ENCODE measurements at places on chromosomes 2 and 18.

DNA sequence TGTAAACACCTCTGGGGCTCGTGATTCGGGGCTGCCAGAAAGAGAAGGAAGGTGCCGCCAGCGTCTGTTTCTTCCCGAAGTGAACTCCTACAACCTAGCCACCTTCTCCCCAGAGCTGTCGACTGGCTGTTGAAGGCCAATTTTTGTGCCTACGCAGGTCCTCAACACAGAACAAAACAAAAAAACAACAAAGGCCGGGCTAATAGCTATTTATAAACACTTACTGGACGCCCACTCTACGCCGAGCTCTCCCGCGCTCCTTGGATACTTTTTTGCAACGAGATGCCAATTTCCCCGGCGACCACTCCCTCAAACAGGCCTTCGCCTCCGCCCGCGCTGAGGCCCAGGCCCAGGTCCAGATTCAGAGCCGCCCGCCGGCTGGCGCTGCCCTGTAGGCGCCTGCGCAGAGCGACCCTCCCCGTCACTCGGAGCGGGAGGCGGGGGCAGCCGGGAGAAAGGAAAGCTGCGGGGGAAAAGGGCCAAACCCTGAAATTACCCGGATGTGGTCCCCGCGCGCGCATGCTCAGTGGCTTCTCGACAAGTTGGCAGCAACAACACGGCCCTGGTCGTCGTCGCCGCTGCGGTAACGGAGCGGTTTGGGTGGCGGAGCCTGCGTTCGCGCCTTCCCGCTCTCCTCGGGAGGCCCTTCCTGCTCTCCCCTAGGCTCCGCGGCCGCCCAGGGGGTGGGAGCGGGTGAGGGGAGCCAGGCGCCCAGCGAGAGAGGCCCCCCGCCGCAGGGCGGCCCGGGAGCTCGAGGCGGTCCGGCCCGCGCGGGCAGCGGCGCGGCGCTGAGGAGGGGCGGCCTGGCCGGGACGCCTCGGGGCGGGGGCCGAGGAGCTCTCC is at the start of gene SMAD4:
Gene SMAD4, plus strand, starts transcription at position 520 of the 843 bp plus-strand sequence. CDS start 16,834 bp downstream, outside the sequence.
- DNase-seq, result peak; percentile 63

DNA sequence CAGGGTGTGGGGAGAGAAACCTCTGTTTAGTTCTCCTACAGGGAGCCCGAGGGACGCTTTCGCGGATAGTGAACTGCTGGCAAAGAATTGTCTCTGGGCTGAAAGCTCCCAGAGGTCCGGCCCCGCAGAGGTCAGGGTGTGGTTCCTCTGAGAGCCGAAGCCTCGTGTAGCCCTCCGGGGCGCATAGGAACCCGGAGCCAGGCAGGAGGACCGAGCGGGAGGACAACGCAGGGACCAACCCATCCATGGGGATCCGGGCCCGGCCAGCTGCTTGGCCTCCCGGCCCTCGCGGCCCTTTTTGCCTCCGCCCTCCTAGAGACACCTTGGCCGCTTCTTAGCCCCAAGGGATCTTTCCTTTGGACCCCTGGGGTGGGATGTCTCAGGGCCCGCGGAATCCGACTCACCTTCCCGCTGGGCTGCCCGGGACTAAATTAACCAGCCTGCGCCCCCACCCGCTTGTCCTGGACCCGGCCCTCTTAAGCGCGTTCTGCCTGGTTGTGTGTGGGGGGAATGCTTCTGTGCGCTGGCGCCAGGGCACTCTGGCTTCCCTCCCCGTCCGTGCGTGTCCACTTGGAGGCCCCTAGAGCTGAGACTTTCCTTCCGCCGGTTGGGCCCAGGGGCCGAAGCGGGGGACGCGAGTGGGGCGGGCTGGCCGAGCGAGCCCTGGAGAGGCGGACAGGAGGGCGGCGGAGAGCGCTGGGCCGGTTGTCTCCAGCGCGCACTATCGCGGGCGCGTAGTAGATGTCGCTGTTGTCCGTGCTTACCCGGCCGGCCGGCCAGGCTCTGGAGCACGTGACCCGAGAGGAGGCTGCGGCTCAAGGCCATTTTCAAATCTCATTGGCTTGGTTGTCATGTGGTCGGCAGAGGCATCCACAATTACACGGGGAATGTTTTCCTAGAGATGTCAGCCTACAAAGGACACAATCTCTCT is at the start of gene HOXD10:
Gene HOXD10, plus strand, starts transcription at position 896 of the 931 bp plus-strand sequence. CDS start 56 bp downstream, outside the sequence.
- no peak for DNase-seq

GRCh38 chr18:12361770-12362378 is 15.2 kb downstream of the AFG3L2 start:
- DNase-seq, result no peak

DNA sequence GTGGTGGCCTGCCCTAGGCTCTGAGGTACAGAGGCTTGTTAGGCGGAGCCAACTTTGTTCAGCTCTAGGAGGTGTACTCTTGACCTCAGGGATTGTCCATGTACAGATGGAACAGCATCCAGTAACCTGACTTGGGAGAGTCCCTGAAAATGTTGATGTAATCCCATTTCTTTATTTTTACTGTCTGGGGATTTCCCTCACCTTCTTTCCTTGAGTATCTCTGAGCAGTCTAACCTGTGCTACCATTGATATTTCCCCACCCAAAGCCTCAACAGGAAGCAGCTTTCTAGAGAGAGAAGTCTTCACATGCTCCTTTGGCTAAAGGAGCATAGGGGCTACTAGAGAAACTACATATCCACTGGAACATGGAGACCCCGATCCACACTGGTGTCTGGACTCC is 10.4 kb downstream of the IL36A start:
- DNase-seq, result no peak

- no peak for DNase-seq
Measured at GRCh38 chr2:133561045-133561852, 7.0 kb downstream of the NCKAP5 start.

DNA sequence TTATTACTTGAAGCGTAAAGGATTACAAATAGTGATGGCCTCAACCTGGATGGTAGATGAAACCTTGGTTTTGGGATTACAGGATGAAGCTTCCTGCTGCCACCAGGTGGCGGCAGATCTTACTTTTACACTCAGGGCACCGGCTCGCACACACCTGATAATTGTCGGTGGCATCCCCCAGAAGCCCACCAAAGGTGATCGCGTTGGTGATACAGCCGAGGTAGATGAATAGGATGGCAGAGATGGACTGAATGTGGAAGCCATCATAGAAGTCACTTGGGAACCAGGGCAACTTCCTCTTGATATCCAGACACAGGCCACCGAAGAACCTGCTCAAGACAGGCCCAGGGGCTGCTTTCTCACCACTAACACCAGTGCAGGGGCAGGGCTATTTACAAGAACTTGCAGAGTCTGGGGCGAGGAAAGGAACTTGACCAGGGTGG is 51.8 kb downstream of the MTHFD2 start:
- DNase-seq, result no peak

DNA sequence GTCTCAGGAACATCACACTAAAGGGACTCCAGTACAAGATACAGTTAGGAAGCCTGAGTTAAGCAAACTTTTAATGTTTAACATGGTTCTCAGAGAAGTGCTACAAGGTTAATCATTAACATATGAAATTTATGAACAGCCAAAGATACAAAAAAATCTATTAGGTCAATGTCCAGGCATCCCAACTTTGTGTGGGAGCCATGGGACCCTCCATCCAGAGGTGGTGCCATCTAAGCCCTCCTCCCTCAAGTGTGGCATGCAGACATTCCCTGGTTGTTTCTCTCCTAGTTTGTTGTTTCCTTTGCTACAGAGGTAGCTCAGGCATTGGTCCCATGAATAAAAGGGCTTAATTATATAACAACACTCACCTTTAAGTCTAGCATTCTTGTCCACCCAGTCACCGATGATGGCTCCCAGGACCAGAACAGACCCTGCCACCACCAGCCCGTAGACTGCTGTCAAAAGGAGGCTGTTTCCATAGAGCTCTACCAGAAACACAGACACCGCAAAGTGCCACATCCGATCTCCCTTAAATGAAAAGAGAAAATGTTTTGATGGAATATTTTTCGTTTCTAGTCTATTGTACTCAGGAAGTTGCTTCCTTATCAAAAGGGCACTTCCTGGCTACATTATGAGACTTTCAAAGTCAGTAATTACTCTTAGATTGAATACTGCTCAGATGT is 5.7 kb downstream of the SLC40A1 start:
- DNase-seq, result no peak

- no peak for DNase-seq
Measured at GRCh38 chr18:36348971-36349417, 51.5 kb downstream of the FHOD3 start.

DNA sequence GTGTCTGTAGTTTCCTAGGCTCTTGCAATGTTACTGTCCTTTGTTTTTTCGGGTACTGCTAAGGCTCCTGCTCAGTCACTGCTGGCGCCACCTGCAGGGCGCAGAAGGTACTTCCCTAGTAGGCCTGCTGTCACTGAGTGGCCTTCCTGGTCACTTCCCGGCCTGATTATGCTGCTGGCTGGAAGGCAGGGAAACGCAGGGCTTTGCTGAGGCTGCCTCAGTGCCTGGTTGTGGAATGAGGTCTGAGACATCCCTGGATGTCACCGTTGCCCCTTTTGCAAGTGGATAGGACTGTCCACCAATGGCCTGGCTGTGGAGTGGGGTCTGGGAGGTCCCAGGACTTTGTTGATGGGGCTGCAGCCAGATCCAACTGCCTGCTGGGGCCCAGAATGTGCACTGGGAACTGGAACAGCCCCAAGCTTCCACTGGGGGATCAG is 13.1 kb downstream of the DAW1 start:
- peak; percentile 13 for DNase-seq

DNA sequence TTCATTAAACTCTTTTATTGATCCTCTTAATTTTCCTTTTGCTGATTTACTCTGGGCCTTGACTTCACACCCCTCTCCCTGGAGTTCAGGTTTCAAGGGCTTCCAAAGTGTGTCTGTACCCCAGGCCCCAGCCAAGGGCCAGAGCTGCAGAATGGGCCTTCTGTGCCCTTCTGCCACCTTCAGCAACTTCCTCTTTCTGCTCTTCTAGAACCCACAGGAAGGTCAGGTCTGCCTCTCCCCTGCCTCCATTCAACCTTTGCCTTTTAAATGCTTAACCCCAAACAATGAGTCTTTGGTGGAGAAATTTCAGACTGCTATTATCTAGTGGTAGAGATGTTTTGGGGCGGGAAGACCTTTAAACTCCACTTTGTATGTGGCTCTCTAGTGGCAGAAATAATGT is 63.1 kb downstream of the TSN start:
- no peak for DNase-seq

- no peak for DNase-seq
Measured at GRCh38 chr2:42118754-42119569, 50.2 kb upstream of the EML4 start.

- no peak for DNase-seq
Measured at GRCh38 chr2:120930864-120931263, 195.2 kb downstream of the GLI2 start.

- DNase-seq, result no peak
Measured at GRCh38 chr2:18208956-18209355, 330.5 kb downstream of the KCNS3 start.

DNA sequence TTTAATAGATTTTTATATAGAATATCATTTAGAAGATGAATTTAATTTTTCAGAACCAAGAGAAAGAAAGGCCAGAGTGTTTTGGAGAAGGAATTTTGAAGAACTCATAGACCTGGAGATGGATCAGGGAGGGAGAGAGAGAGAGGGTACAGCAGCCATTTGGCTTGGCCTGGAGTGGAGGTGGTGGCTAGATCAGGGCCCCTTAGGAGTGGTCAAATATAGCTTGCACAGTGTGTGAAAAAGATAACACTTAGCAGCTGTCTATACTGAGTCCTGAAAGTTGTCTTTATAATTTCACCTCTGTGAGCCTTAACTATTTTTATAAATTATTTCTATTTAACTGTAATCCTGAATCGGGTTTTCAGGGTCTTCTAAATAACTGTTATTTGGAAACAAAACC is 38.8 kb upstream of the ACYP2 start:
- DNase-seq, result no peak

DNA sequence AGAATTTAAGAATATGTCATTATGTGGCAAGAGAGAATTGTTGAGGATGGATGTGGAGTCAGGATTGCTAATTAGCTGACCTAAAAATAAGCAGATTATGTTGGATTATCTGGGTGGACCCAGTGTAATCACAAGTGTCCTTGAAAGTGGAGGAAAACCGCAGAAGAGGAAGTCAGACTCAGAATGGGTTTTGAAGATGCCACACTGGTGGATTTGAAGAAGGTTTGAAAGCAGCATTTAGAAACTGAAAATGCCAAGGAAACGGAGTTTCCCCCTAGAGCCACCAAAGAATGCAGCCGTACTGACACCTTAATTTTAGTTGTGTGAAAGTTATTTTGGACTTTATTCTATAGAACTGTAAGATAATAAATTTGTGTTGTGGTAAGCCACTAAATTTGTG is 41.6 kb upstream of the DPP10 start:
- no peak for DNase-seq

- no peak for DNase-seq
Measured at GRCh38 chr18:33928231-33928630, 296.5 kb downstream of the NOL4 start.

DNA sequence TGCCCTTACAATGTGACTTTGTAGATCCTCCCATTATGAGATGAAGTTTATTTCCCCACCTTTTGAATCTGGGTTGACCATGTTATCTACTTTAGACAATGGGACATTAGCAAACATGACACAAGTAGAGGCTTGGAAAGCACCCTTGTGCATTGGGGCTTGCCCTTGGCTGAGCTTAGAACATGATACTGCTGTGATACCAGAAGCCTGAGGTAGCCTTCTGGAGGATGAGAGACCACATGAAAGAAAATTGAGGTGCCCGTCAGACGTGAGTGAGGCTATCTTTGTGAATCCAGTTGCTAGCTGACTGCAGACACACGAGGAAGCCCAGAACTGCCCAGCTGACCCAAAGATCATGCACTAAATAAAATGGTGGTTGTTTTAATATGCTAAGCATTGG is 341.2 kb downstream of the CYP26B1 start:
- DNase-seq, result no peak

- DNase-seq, result no peak
Measured at GRCh38 chr2:239302808-239303557, 97.8 kb downstream of the HDAC4 start.

- DNase-seq, result no peak
Measured at GRCh38 chr2:44005846-44006245, 10.1 kb upstream of the LRPPRC start.

DNA sequence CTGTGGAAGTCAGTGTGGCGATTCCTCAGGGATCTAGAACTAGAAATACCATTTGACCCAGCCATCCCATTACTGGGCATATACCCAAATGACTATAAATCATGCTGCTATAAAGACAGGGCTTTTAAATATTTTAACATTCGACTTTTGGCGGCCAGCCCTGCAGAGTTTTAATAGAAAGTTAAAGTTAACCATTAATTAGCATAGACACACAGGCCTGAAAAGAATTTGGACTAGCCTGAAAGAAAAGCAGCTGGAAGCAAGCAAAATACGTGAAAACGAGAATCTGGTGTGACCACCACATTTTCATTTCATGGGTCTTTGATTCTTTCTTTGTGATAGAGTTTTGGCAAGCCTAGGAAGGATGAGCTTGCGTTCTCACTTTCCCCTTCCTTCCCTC is 184.0 kb downstream of the SCG2 start:
- no peak for DNase-seq

- DNase-seq, result no peak
Measured at GRCh38 chr2:227413371-227413770, 25.6 kb upstream of the SCYGR1 start.

- no peak for DNase-seq
Measured at GRCh38 chr2:186882511-186883071, 33.6 kb upstream of the ZSWIM2 start.
